ENCODE measurements at places on chromosomes 7 and 10. TPM values are rescaled to one million over a fixed set of nuclear protein-coding genes. Genes with fewer than 3 reads are reported as not detected.
A peak's percentile ranks its signal among the peaks of the same experiment; 100 is the strongest.

GRCh38 chr10:9814285-9814864 is 1203.3 kb upstream of the CELF2 start:
- DNase-seq: no peak

DNA sequence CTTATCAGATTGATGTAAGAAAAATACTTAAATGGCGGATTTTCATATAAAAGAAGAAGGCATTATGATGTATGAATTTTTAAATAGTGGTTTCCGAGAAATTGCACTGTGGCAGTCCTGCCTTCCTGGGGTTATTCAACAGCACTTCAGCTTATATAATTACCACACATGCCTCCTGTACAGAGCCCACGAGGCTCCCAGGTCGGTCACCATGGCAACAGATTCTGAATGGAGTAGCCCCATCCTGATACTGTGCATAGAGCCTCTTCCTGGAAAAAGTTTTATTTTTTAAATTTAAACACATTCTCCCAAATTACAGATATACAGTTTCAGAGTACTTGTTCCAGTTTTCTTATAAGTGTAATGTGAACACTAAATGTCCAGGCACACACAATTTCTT is 15.9 kb upstream of the ASB4 start:
- peak; percentile 35 for DNase-seq

Gene KIF11
- 37.9 TPM for polyA plus RNA-seq

Gene LIPF
- polyA plus RNA-seq: not detected

- peak; percentile 81 for DNase-seq
Observed at GRCh38 chr10:97713339-97713825, at the start of gene MARVELD1. Gene MARVELD1 (plus strand): TSS chr10:97713730. CDS start chr10:97713877, 147 bp downstream.

DNA sequence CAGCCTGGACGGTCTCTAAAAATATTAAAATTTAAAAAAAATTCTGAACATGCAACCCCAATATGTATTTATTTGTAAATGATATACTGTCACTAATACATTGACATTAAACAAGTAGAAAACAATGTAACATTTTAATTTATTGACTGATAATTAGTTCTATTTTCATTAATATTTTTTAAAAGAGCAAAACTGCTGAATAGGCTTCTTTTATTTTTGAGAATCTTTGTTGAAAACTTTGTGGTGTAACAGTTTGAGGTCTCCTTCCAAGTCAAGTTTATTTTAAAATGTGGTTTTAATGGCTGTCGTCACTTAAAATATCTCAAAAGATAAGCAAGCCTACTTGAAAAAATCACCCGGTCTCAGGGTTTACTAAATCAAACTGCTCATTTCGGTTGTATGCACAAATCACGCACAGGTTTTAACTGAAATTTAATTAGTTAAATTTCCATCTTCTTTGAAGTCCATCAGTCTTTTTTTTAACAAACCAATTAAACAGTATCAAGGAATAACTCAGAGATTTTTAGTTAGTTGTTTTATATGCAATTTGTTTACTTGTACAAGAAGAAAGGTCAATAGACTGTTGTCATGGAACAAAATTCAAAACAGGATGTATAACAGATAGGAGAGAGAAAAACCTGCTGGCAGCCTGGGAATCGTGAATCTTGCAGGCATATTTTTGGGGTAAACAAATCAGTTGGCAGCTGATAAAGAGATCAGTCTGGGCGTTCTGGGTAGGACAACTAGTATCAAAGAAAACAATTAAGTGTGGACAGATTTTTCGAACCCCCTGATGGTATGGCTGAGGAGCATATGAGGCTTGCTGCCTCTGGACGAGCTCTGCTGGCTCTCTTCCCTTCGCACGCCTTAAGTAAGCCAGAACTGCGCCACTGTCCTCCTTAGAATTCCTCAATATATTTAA is 9.7 kb upstream of the EDRF1 start:
- DNase-seq: no peak

All from A549 (cell line).